ENCODE measurements at places on chromosomes 2 and 18. TPM values are rescaled to one million over a fixed set of nuclear protein-coding genes. Genes with fewer than 3 reads are reported as not detected.
A peak's percentile ranks its signal among the peaks of the same experiment; 100 is the strongest.

Gene FKBP7
- total RNA-seq: 2.6 TPM

Gene NYAP2
- 1.7 TPM for total RNA-seq

DNA sequence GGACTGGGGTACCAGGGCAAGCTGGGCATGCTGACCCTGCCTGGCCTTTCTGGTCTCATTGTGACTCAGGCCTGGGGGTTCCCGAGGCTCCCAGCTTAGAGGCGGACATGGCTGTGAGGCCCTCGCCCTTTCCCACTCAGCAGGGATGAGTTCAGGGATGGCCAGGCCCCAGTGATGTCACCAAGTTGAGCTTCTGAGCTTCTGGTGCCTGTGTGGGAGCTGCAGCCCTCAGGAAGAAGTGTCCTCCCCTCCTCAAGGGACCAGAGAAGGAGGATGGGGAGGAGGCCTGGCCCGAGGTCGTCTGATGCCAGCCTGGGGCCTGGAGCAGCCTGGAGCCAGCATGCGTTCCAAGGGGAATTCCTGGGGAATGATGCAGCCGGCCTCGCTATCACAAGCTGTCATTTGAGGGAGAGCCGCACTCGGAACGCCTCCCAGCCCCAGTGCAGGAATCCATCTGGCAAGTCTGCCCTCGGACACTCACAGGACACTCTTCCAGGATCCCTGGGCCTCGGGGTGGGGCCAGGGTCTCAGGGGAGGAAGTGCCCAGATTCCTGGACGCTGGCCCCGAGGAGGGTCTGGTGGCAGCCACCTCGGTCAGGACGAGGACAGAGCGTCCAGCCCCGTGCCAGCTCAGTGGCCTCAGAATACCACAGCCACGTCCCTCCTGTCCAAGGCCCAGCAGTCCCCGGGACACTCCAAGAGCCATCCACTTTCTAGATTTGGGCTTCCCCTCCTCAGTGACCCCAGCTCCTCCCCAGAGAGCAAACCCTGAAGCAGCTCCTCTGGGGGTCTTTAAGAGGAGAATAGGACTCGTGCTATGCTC is 61.2 kb upstream of the GPC1 start:
- no peaks in the 10 kb centered on the region for H3K27me3 ChIP-seq
- DNase-seq: peak; percentile 88
- H3K27ac ChIP-seq: peak overlapping the region; percentile 83
- no peak overlapping the region for H3K4me3 ChIP-seq
- peaks cover 35% of the 10 kb centered on the region for H3K4me1 ChIP-seq
- no peaks in the 10 kb centered on the region for H3K36me3 ChIP-seq

DNA sequence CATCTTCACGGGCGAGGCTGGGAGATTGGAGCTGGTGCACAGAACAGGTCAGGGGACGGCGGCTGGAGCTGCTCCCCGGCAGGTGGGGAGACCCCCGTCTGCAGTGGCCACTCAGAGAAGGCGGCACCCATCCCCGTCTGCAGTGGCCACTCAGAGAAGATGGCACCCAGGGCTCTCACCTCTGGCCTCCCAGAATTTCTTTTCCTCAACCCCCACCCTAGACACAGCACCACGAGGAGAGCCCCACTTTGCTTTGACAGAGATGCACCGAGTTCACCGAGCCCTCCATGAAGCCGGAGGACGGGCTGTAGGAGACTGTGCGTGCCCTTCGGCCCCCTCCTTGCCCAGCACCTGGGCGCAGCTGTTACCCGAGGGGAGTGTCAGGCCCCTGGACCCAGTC is 201.6 kb upstream of the SALL3 start:
- H3K4me3 ChIP-seq: no peak overlapping the region
- H3K27ac ChIP-seq: no peak overlapping the region
- DNase-seq: no peak
- H3K36me3 ChIP-seq: no peaks in the 10 kb centered on the region
- no peaks in the 10 kb centered on the region for H3K27me3 ChIP-seq
- H3K4me1 ChIP-seq: no peaks in the 10 kb centered on the region
